SW 1271 (cell line): ENCODE measurements at places on chromosomes 2 and 18.

DNA sequence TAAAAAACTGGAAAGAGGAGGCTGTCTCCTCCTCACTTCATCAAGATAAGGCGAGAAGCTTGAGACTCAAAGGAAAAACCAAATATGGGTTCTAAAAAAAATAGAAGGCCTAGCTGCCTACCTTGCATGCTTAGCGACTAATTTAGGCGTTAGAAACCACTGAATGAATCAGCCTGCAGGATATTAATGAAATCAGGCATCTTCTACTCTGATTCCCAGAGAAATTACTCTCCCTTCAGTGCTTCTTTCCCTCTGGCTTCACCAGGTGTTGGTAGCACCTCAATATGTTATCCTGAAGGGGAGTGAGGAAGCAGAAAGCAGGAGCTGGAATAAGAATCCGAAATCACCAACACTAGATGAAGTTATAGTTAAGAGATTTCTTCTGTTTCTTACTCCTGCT is 749.8 kb upstream of the NRXN1 start:
- DNase-seq: no peak

DNA sequence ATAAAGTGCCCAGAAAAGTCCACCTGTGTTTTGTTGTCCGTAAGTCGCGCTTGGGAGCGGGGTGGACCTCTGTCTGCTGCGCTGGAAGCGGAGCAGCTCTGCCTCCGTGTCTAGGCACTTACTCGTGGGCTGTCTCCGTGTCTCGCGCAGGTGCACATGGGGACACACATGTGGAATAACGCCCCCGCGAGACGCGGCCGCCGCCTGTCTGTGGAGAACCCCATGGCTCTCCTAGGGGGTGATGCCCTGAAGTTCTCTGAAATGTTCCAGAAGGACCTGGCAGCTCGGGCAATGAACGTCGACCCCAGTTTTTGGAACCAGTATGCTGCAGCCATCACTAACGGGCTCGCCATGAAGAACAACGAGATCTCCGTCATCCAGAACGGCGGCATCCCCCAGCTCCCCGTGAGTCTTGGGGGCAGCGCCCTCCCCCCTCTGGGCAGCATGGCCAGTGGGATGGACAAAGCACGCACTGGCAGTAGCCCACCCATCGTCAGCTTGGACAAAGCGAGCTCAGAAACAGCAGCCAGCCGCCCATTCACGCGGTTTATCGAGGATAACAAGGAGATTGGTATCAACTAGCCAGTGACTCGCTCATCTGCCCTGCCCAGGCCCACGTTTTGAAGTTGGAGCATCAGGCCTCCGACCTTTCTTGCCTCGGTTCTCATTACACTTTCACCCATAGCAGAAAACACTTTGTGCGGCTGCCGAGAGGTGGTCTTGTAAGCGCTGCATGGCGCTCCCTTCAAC is 17.3 kb downstream of the SALL3 start:
- DNase-seq: no peak

DNA sequence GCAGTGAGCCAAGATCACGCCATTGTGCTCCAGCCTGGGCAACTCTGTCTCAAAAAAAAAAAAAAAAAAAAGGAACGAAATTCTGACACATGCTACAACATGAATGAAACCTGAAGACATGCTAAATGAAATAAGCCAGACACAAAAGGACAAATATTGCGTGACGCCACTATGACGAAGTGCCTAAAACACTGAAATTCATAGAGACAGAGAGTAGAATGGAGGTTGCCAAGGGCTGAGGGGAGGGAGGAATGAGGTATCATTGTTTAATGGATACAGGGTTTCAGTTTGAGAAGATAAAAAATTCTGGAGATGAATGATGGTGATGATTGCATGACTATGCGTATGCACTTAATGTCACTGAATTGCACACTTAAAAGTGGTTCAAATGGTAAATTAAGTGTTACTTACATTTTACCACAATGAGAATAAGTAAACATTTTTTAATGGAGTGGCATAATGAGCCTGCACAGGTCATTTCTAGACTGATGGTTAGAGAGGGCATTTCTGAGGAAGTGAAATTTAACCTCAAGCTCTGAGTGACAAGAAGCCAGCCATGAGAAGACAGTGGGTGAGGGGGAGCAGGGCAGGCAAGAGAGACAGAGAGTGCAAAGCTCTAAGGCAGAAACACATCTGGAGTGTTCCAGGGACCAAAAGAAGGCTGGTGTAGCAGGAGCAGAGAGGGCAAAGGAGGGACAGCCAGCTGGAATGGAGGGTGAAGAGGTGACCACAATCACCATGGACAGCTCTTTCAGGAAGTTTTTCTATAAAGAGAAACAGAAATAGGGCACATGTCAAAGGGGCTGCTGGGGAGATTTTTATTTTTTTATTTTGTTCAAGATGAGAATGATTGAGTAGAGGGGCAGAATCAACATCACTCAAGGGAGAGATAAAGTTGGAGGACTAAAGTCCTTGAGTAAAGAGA is 20.6 kb upstream of the EXOC6B start:
- DNase-seq: no peak

DNA sequence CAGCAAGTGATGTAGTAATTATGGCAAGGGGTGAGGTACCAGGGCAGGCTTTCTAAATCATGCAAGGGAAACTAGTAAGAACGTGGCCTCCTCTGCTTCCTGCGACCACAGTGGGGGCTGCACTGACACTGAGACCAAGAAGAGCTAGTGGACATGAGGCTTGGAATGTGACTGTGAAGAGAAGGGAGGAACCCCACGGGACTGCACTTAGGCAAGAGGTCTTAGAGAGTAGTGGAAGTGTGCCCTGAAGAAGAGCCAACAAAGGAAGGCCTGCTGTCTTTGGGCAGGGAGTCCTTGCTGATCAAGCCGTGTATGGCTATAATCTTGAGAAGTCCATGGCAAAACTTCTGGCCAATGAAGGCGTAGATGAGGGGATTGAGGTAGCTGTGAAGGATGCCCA is 8.9 kb upstream of the RUFY4 start:
- no peak for DNase-seq

DNA sequence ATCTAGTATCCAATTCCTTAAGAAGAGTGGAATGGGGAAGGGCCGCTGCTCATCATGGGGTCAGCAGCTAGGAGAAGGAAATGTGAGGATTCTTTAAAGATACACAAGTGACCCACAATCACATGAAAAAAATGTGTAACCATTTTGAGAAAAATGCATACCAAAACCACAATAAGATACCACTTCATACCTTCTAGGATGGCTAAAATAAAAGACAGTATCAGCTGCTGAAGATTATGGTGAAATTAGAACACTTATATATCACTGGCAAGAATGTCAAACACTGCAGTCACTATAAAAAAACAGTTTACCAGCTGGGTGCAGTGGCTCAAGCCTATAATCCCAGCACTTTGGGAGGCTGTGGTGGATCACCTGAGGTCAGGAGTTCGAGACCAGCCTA is 67.9 kb downstream of the C2orf74 start:
- no peak for DNase-seq

DNA sequence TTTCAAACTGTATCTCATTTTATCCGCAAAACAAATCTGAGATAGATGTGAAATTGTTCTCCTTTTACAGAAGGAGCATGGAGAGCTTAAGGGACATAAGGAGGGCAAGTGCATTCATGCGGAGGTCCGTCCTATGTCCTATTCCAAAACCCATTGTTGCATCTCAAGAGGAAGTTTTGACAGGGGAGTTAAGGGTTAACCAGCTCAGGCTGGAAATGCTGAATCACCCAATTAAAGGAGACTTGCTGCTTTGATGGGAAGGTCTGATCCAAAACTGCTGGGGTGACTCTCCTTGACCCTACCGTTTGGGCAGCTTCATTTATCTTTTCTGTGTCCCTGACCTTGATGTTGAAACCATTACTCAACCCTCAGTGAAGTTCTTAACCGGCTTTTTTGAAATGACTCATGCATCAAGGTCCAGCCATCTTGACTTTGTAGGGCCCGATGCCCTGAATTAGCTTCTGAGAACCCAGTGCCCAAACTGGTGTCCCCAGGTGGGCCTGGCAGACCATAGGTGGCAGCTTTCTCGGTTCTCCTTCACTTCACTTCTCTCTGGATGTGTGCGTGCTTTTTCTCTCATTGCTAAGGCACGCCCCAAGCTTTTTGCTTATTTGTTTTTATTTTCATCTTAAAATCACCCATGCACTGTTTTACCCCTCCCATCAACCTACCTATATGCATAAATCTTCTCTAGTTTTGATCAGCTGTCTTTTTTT is 15.9 kb upstream of the TXNDC2 start:
- DNase-seq: no peak

GRCh38 chr2:151777487-151777886 is 43.2 kb upstream of the NEB start:
- DNase-seq: no peak

GRCh38 chr2:147098940-147099339 is 745.9 kb upstream of the ACVR2A start:
- no peak for DNase-seq

- DNase-seq: no peak
These were observed 86.6 kb upstream of the FAM237A start for GRCh38 chr2:206555721-206556120.

- DNase-seq: peak; percentile 44
These were observed 215.9 kb downstream of the SP3 start for GRCh38 chr2:173749315-173749714.

DNA sequence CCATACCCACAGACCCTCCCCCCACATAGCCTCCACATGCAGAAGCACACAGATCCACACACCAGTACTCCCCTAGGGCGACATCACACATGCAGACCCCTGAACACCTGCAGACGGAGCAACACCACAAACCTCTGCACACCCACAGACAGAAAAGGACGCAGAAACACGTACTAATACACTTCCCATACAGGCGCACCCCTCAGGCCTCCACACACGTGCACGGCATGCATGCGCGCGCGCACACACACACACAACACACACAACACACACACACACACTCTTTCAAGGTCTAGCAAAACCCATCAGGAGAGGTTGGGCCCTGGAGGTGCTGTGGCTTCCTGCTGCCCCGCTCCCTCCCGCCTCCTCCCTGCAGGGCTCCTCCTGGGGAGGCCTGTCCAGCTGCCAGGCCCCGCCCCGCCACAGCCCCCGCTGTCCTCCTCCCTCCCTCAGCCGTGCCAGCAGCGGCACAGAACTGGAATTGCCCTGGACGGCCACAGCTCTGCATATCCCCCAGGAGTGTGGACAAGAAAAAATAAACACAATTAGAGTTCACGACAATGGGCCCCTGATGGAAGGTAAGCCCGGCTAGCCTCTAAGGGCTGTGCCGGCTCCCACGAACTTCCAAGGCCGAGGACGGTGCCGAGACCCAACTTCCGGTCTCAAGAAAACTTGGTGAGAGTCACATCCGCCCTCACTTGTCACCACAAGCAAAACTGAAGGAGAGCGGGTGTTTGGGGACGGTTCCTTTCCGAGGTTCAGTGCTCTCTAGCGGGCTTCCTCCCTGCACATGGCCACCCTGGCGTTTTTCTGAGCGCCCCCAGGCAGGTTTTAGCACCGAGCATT is 6.8 kb downstream of the ZFP36L2 start:
- peak; percentile 92 for DNase-seq

DNA sequence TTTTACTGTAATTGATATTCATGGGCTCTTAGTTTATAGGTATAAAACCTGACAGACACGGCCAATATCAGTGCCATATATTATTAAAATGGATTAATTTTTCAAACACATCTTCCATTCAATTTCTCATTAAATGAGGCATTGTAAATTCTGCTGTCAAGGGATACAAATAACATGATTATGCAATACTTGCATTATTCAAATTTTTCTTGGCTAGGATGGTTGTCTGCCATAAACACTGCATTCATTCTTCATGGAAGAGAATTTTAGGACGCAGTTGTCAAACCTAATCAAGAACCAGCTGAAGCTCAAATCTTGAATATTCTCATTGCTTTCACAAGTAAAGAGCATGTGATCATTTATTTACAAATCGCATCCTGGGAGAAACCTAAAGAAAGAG is 255.6 kb downstream of the RDH14 start:
- DNase-seq: no peak

GRCh38 chr2:80303909-80304837 is at the start of gene LRRTM1:
Gene LRRTM1 (minus strand): TSS chr2:80304752. CDS start chr2:80303819, 933 bp downstream.
- DNase-seq: no peak

GRCh38 chr18:25284861-25285550 is 67.0 kb downstream of the ZNF521 start:
- DNase-seq: no peak

DNA sequence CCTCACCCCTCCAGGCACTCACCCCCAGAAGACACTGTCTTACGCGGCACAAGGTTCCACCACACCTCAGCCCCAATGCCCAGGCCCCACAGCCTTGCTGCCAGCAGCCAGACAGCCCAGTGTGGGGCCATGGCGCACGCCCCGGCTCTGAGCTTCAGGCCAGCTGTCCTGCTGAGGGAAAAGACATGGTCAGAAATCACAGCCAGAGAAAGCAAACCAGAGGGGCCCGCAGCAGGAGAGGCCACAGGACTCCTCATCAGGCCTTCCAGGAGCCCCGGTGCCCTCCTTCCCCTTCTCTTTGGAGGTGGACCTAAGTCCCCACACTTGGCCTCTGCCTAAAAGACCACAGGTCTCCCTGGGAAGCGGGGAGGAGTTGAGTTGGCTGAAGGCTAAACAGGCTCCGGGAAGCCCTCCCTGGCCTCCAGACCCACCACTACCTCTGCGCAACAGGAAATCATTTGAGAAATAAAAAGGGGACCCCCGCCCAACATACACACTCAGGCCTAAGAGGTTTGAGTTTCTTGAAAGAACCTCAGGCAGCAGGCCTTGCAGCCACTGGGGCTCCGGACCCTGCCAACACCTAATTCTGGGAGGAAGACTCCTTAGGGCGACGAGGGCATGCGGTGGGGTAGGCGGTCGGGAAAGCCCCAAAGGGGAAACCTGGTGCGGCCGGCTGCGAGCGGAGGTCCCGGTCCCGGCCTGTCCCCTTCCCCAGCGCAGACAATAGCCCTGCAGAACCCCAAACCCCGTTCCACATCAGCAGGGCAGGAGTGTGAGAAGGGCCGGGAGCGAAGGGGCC is 1.9 kb downstream of the SEMA4C start:
- no peak for DNase-seq

DNA sequence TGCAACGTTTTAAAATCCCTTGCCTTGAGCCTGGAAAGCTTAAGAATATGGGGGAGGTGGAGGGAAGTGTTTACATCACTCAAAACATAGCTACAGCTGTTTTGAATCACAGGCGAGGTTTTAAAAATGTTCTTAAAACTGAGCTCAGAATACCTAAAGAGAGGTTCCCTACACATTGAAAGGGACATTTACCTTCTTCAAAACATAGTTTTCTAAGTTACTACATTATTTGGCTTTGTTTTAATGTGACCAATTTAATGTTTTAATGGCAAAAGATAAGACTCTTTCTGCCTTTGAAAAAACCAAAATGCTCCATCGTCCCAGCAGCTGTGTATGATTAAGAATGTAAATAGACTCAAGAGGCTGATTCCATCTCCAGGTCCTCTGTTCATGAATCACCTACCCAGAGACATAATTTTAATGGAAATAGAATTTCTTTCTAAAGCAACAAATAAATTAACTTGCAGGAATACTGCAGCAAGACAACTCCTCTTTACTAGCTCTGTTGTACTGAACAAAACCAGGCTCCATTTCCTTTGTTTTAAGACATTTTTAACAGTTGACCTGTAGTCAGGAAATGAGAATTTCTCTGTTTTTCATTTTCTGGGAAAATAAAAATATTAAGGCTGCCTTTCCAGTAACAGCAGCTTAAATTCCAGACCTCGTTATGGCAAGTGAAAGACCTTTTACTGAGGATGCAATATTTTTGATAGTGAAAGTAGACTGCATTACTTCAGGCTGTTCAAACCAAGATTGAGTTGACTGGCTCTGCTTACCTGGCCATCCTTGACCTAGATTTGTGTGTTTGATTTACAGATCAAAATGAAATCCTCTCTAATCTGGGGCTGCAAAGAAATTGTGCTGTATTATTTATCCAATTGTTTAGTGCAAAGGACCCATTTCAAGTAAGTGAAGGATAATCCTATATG is 33.7 kb upstream of the WDR75 start:
- DNase-seq: no peak

- no peak for DNase-seq
These were observed 1092.6 kb upstream of the SLC39A10 start for GRCh38 chr2:194564422-194564821.
